ENCODE measurements at places on chromosomes 2 and 18. TPM values are rescaled to one million over a fixed set of nuclear protein-coding genes. Genes with fewer than 3 reads are reported as not detected.

GKN2 gene
- not detected for total RNA-seq

IFIH1 gene
- 0.13 TPM for total RNA-seq

C2orf66 gene
- 0.20 TPM for total RNA-seq

DNA sequence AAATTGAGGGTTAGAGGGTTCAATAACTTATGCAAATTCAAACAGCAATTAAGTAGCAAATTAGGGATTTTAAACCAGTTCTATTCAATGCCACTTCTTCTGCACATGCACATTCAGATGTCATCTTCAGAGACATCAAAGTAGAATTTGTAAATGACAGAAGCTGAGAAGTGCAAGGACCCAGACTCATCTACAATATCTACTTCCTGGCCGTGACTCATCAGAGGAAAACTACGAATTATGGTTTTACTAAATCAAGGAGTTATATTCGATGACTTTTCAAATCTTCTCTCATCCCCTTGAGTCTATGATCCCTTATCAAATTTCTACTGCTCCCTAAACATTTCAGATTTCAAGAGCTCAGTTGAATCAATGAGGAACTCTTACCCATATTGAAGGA lies 20.0 kb upstream of the STAT4 start:
- no peaks in the 10 kb centered on the region for H3K27me3 ChIP-seq
- no peak overlapping the region for H3K4me3 ChIP-seq
- H3K4me1 ChIP-seq, result peaks cover 28% of the 10 kb centered on the region
- H3K27ac ChIP-seq, result no peak overlapping the region

GRCh38 chr18:59760619-59761600 lies 63.7 kb upstream of the CCBE1 start:
- H3K27ac ChIP-seq, result no peak overlapping the region
- H3K27me3 ChIP-seq, result no peaks in the 10 kb centered on the region
- no peak for DNase-seq
- H3K36me3 ChIP-seq, result no peaks in the 10 kb centered on the region

GRCh38 chr2:178280244-178280852 lies 86.0 kb downstream of the OSBPL6 start:
- no peaks in the 10 kb centered on the region for H3K27me3 ChIP-seq
- H3K36me3 ChIP-seq, result no peaks in the 10 kb centered on the region
- no peak for DNase-seq
- peaks cover 3% of the 10 kb centered on the region for H3K4me1 ChIP-seq

DNA sequence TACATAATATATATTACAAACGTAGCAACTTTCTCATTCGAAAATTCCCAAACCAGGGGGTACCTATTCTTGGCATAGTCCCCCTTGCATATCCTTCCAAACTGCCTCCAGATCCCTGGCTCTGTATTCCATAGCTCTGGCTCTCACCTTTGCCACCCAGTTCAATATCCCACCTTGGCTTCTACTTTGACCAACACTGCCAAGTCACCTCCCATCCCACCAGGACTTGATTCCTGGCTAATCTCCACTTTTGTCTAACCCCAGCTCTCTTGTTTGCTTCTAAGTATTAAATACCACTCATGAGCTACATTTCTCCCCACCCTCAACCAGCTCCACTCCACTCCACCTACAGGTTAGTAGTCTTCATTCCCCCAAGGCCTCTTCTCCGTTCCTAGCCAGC lies 103.2 kb upstream of the WDR75 start:
- DNase-seq, result no peak
- H3K4me1 ChIP-seq, result no peaks in the 10 kb centered on the region
- H3K27ac ChIP-seq, result no peak overlapping the region
- H3K27me3 ChIP-seq, result no peaks in the 10 kb centered on the region
- H3K36me3 ChIP-seq, result no peaks in the 10 kb centered on the region

- H3K27ac ChIP-seq, result no peak overlapping the region
- peaks cover 4% of the 10 kb centered on the region for H3K27me3 ChIP-seq
- DNase-seq, result no peak
- no peaks in the 10 kb centered on the region for H3K36me3 ChIP-seq
- peaks cover 7% of the 10 kb centered on the region for H3K4me1 ChIP-seq
These were observed 225.7 kb downstream of the ACKR3 start for GRCh38 chr2:236795169-236795860.

GRCh38 chr2:229715895-229716507 lies 1.6 kb upstream of the DNER start:
- no peak overlapping the region for H3K27ac ChIP-seq
- no peaks in the 10 kb centered on the region for H3K36me3 ChIP-seq
- peaks cover 76% of the 10 kb centered on the region for H3K27me3 ChIP-seq
- H3K4me3 ChIP-seq, result no peak overlapping the region
- DNase-seq, result peak; percentile 79
- H3K4me1 ChIP-seq, result no peaks in the 10 kb centered on the region
